Activated CD4-positive, alpha-beta T cell treated with anti-CD3 and anti-CD28 coated beads, Interleukin-2, Interleukin-6, amounts not matched to agents 100 ng/mL and 50 ng/mL, durations not matched to agents 16 hours and 8 hours (primary cell): ENCODE measurements at places on chromosomes 11 and 22.

DNA sequence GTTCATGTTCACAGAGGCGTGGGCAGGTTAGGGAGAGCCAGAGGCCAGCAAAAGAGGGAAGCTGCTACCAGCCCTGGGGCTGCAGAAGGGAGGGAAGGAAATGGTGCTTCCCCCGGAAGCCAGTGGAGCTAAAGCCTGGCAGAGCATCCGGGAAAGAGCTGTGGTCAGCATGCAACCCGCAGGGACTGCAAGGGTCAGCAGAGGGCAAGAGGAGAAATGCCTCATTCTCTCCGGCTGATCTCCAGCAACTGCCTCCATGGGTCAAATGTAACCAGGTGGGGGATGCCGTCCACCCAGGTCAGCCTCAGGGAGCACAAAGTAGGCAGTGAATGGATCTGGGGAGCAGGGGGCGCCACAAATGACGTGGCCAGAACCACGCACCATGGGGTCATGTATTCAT lies 36.9 kb upstream of the PRR5 start:
- DNase-seq: peak; percentile 18

DNA sequence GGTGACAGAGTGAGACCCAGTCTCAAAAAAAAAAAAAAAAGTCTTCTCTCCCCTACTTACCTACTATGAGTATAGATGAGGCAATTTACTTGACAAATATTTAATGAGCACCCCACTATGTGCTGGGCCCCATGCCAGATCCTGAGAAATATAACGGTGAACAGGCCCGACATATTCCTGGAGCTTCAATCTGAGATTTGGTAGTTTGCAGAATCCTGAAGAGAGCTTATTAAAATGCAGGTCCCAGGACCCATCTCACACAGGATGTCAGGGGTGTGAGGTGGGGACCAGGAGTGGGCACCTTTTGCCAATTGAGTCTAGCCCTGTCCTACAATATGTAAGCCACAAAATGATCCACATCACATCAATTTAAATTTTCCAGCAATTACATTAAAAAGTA lies 44.0 kb downstream of the KCNJ4 start:
- DNase-seq: no peak

- DNase-seq: no peak
These were observed 33.3 kb downstream of the DENND5A start for GRCh38 chr11:9231848-9232177.

DNA sequence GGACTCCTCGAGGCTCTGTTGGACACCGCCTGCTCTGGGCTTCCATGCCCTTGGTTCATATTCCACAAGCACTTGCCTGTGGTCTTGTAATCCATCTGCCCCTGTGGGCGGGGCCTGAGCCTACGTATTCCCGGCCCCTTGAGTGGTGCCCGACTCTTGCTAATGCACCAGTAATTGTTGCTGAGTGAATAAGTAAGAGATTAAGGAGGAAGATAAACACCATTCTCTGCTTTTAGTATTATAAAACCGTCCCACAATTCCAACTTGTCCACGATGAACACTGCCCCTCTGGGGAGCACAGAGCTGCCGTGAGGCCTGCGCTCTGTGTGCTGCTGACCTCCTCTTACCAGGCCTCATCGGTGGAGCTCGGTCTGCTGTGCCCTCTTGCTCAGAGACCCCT lies 50.3 kb downstream of the MICAL2 start:
- no peak for DNase-seq

DNA sequence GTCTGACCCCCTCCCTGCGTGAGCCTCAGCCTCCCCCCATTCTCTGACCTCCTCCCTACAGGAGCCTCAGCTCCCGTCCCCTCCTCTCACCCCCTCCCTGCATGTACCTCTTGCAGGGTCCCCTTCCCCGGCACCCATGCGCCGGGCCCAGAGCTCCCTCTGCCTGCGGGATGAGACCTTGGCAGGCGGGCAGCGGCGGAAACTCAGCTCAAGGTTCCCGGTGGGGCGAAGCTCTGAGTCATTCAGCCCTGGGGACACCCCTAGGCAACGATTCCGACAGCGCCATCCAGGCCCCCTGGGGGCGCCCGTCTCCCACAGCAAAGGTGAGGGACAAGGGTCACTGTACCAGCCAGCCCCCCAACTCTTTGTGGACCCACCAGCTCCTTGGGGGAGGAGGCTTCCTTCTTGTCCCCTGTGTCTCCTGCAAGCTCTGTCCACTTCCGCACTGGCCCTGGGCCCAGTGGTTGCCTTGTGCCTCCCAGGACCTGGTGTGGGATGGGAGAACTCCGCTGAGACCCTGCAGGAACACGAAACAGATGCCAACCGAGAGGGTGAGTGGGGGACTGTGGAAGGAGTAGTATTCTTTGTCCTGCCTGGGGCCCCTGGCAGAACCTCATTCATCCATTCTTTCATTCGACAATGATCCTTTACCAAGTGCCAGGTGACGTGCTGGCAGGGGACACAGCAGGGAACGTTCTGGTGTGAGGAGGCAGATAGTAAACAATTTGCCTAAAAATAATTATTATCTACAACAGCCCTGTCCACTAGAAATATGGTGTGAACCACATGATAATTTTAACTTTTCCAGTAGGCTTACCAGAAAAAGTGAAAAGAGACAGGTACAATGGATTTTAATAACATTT lies 3.7 kb upstream of the RPS6KA4 start:
- peak; percentile 46 for DNase-seq

GRCh38 chr11:17414317-17414737 lies 25.9 kb upstream of the KCNJ11 start:
- DNase-seq: no peak
